ENCODE measurements at places on chromosomes 5 and 9.

DNA sequence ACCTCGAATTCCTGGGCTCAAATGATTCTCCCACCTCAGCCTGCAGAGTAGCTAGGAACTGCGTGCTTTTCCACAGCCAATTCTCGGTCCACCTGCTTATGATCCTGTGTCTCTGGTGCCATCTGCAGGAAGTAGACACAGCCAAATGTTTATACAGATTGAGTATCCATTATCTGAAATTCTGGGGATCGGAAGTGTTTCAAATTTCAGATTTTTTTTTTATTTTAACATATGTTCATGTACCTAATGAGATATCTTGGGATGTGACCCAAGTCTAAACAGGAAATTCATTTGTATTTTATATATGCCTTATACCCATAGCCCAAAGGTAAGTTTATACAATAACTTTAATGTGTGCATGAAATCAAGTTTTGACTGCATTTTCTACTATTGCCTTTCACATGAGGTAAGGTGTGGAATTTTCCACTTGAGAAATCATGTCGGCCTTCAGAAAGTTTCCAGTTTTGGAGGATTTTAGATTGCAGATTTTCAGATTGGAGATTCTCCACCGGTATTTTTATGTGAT, 89.5 kb downstream of the ESM1 start:
- DNase-seq: peak; percentile 84

GRCh38 chr5:150024346-150024984, 23.9 kb downstream of the HMGXB3 start:
- DNase-seq: no peak

- no peak for DNase-seq
Measured at GRCh38 chr5:6785161-6785860, 72.1 kb downstream of the TENT4A start.

- no peak for DNase-seq
Measured at GRCh38 chr9:89711866-89712265, 107.1 kb downstream of the GADD45G start.

- DNase-seq: peak; percentile 82
Measured at GRCh38 chr5:57824047-57824446, 341.4 kb upstream of the ACTBL2 start.

DNA sequence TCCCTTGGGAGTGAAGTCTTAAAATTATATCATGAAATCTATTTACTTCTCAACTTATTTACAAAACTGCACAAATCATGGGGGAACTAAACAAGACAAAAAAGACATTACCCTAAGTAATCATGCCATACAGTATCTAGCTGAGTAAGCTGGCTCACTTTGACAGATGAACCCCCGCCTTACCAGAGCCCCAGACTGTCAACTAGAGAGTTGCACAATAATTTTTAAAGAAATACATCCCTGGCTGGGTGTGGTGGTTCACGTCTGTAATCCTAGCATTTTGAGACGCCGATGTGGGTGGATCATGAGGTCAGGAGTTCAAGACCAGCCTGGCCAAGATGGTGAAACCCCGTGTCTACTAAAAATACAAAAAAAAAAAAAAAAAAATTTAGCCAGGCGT, 62.3 kb downstream of the LPAR1 start:
- no peak for DNase-seq

DNA sequence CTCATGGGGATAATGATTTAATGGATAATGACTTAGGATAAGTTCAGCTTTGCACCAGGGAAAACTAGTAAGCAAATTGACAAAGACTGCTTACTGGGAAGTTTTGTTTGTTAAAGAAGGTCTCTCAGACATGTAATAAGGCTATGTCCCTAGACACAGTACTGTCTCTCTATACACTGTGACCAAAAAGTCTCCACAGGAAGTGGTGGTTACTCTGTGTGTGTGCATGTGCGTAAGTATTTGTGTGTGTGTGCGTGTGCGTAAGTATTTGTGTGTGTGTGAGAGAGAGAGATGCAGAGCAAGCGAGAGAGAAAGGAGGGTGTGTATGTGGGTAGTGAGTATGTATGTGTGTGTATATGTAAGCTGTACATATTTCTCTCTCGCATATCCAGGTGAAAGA, 229.6 kb downstream of the GLIS3 start:
- no peak for DNase-seq

GRCh38 chr9:137728444-137729311, 109.9 kb downstream of the EHMT1 start:
- DNase-seq: no peak

DNA sequence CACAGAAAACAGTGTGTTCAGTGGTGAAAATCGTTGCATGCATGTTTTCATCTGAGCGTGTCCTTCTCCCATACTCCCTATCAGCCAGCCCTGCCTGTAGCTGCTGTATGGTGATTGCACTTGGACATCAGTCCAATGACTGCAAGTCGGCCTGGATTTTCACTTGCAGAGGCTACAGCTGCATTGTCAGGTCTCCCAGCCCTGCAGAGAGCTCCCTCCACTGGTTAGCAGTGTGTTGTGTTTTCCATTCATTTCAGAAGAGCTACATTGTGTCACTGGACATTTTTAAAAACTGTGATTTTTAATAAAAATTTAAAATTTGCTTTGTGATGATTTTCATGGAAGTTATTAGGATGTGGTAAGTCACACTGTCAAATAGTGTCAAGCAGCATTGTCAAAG, 96.6 kb downstream of the SYK start:
- peak; percentile 57 for DNase-seq

GRCh38 chr5:96885518-96886338, 9.4 kb downstream of the ERAP2 start:
- DNase-seq: no peak

- no peak for DNase-seq
Measured at GRCh38 chr9:13078164-13078563, 201.3 kb downstream of the MPDZ start.

DNA sequence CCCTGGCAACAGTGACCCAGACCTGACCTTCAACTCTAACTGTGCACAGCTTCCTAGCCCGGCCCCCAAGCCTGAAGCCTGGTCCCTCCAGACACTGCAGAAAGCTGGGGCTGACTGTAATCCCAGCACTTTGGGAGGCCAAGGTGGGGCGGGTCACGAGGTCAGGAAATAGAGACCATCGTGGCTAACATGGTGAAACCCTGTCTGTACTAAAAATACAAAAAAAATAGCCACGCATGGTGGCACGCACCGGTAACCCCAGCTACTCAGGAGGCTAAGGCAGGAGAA, 35.9 kb downstream of the ADAMTS2 start:
- no peak for DNase-seq

DNA sequence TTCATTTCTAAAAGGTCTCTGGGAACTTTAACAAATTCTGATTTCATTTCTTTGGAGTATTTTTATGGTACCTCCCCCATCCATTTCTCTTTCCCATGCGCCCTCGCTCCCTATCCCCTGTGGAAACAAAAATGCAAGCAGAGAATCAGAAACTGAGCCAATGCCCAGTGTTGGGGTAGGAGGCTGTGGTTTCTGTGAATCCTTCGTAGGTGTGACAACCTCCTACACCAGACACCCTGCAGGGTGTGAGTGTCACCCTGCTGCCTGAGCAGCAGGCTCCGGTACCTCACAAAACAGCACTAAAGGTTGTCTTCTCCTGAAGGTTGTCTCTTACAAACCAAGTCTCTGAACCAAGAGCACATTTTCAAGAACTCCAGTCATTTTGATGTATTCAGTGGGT, 103.8 kb upstream of the CTSL start:
- no peak for DNase-seq

- DNase-seq: peak; percentile 94
Measured at GRCh38 chr5:90982576-90982975, 400.5 kb downstream of the ARRDC3 start.

- no peak for DNase-seq
Measured at GRCh38 chr9:116990592-116990991, 303.5 kb downstream of the TRIM32 start.

DNA sequence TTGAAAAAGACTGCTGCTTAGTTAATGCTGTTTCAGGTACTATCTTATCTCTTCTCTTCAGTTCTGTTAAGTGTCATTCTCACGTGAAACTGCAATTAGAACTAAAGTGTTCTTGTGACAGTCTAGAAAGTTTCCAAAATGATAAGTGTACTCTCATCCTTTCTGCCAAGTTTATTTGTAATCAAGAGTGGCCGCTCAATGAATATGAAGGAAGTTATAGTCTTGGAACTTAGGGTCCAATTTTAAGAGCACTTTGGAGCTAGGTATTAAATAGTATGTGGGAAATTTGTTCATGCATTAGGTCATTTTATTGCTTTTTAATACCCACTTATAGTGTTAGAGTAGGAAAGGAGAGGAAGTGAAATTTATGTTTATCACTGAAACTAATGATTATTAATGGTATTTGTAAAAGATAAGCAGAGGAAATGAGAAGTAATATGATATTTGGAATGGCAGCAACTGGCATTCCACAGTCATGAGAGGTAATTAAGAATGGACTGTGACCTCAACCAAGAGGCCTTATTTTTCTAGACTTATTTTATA, 20.4 kb downstream of the XRCC4 start:
- peak; percentile 68 for DNase-seq

GRCh38 chr5:53426878-53427277, 53.6 kb upstream of the FST start:
- no peak for DNase-seq

GRCh38 chr9:77163884-77164283, 13.4 kb upstream of the VPS13A start:
- DNase-seq: peak; percentile 92

GRCh38 chr9:38171926-38172325, 102.9 kb upstream of the SHB start:
- no peak for DNase-seq

- no peak for DNase-seq
Measured at GRCh38 chr5:164054461-164054860, 549.0 kb downstream of the MAT2B start.

DNA sequence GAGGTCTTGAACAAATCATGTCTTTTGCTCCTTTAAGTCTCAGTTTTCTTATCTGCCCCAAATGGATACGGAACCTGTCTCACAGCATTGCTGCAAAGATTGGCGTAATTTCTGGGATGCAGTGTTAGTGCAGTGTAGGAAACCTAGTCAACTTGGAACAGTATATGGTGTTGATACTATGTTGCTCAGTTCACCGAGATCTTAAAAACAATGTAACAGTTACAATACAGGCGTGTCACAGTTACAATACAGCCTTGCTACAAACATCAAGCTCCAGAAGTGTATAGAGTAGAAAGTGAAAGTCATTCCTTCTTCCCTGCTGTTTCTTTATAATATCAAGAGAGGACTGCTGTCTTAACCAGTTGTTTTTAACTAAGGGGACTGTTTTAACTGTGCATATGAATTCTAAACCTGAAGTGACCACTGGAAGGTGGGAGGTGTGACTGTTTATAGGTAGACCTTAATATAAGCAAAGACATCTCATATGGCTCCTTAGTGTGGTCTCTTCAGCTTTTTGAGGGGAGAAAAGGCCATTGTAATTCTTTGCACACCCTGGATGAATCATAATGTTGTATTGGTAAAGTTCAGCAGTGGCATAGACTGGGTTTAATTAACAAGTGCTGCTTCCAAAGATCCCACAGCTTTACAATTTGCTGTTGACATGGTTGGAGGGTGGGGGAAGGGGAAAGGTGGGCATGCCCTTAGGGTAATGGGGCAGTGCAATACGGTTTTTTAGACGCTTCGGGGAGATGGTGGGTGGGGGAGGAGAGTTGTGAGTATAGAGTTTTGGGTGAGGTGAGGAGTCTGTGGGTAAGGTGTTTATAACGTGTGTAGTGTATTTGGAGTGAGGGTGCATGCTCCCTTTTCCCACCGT, 12.9 kb downstream of the PRRC2B start:
- DNase-seq: no peak

DNA sequence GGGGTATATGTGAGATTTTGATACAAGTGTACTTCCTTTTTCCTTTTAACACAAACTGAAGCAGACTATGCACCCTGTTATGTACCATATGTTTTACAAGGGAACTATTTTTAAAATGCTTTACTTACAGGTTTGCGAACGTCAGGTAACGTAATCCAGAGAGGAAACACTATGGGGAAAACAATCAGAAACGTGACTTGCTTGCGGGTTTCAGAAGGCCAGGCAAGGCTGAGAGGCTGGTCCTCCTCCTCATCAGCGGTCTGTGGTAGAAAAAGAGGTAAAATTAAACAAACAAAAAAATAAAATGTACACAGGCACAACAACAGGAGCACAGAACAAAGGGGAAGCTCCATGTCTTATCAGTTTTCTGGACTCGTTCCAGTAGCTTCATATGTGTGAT, 141.2 kb downstream of the ACER2 start:
- DNase-seq: no peak

DNA sequence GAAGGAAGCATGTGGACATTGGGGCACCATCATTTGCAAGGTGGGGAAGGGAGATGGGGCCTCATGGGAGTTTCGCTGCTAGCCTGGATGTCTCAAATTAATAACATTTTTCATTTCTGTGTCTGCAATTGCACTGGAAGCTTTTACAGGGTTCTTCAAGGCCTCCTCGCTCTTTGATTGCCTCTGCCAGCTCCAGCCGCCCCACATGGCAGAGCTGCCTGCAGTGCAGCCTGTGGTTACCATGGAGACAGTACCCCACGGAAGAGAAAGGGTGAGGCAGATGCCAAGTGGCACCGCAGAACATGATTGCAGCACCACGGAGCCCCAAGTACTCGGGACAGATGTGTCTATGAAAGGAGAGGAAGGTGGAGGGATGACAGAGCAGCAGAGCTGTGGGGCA, 25.4 kb downstream of the CTNND2 start:
- DNase-seq: no peak

GRCh38 chr9:91522481-91522880, 98.8 kb upstream of the NFIL3 start:
- DNase-seq: no peak

DNA sequence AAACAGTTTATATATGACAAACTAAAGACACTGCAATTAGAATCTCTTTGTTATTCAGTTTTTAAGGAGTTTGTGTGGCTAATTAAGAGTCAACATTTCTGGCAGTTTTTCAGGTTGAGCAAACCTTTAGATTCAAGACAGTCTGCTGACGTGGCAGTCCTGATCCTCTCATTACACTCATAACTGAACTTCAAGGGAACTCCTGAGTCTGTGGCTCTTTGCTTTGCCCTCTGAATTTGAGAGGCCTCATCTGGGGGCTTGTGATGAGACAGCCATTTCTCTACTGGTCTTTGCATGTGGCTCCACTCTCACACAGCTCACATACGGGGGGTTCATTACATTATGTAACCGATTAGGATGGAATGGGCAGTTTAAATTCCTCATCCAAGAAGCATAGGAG, 182.9 kb upstream of the MEF2C start:
- no peak for DNase-seq

- DNase-seq: no peak
Measured at GRCh38 chr5:1096838-1097237, 15.0 kb downstream of the SLC12A7 start.

DNA sequence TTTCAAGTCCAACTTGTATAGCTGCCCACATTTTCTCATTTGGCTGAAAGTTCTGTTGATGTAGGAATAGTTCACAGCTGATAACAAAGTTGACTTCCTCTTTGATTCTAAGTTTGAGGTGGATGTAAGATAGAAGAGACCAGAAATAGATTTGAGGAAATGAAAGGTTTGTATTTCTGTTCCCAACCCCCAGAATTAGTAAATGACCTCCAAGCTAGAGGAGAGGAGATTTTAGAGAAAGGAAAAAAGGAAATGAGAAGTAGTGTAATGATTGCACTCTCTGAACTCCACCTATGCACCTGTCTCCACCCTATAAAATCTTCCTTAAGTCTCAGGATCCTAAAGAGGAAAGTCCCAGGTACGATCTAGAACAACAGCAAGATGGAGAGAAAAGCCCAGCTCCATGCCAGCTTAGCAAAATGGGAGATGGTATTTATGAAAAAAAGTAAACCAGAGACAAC, 130.4 kb upstream of the POC5 start:
- DNase-seq: no peak

All from choroid plexus epithelial cell (primary cell).